PC-3 (cell line): ENCODE measurements at places on chromosomes 5 and 9. TPM values are rescaled to one million over a fixed set of nuclear protein-coding genes. Genes with fewer than 3 reads are reported as not detected.

Gene HEMGN
- total RNA-seq, result not detected in 2 replicates

Gene FGD3
- 5.4 and 6.3 TPM in 2 replicates for total RNA-seq

Gene SPATA31A3
- total RNA-seq, result not detected in 2 replicates

Gene PGM5
- total RNA-seq, result 75.5 and 90.2 TPM in 2 replicates

Gene SLCO6A1
- total RNA-seq, result not detected in 2 replicates

Gene KIF20A
- total RNA-seq, result 55.5 and 59.0 TPM in 2 replicates

GRCh38 chr9:534886-535285, 306.6 kb upstream of the DMRT1 start:
- peak; percentile 60 for DNase-seq
